Naive thymus-derived CD8-positive, alpha-beta T cell (primary cell): ENCODE measurements at places on chromosomes 16 and 17. TPM values are rescaled to one million over a fixed set of nuclear protein-coding genes. Genes with fewer than 3 reads are reported as not detected.

MT3 gene
- total RNA-seq, result 3.1 TPM

SCNN1B gene
- not detected for total RNA-seq

ENPP7 gene
- not detected for total RNA-seq

ZNRF1 gene
- total RNA-seq, result 1.5 TPM

VPS9D1 gene
- 17.0 TPM for total RNA-seq

KRT222 gene
- total RNA-seq, result not detected

C16orf78 gene
- total RNA-seq, result not detected

ABHD15 gene
- 13.4 TPM for total RNA-seq

CCL16 gene
- total RNA-seq, result not detected

CCL1 gene
- total RNA-seq, result not detected

CALB2 gene
- not detected for total RNA-seq

HBQ1 gene
- total RNA-seq, result not detected

CETP gene
- 0.27 TPM for total RNA-seq

SPNS2 gene
- total RNA-seq, result 0.47 TPM

SLC16A3 gene
- total RNA-seq, result 10.1 TPM

PRR15L gene
- total RNA-seq, result not detected

SSTR5 gene
- not detected for total RNA-seq

TMIGD1 gene
- total RNA-seq, result not detected

CHST5 gene
- not detected for total RNA-seq

SBK1 gene
- 21.3 TPM for total RNA-seq

ACE gene
- total RNA-seq, result 1.9 TPM

KIF18B gene
- not detected for total RNA-seq

VAT1L gene
- total RNA-seq, result not detected

TBC1D28 gene
- not detected for total RNA-seq

SLC47A2 gene
- not detected for total RNA-seq

NEUROD2 gene
- total RNA-seq, result not detected

SALL1 gene
- not detected for total RNA-seq

MVD gene
- total RNA-seq, result 42.7 TPM

CFAP97D1 gene
- total RNA-seq, result not detected

CCDC102A gene
- total RNA-seq, result 9.7 TPM

SOX9 gene
- total RNA-seq, result not detected

SYCE1L gene
- 12.9 TPM for total RNA-seq

CMTM2 gene
- 0.58 TPM for total RNA-seq

ZG16B gene
- total RNA-seq, result not detected

SEZ6 gene
- not detected for total RNA-seq

MMP2 gene
- not detected for total RNA-seq

TRPV2 gene
- total RNA-seq, result 60.9 TPM

C17orf78 gene
- not detected for total RNA-seq

VPS25 gene
- total RNA-seq, result 51.0 TPM

KLHL10 gene
- not detected for total RNA-seq

ABAT gene
- 10.0 TPM for total RNA-seq

CPD gene
- 27.7 TPM for total RNA-seq

LRRC46 gene
- total RNA-seq, result 0.85 TPM

LGALS9B gene
- not detected for total RNA-seq

OR1E2 gene
- total RNA-seq, result not detected
